ENCODE measurements at places on chromosomes 6 and 20.

DNA sequence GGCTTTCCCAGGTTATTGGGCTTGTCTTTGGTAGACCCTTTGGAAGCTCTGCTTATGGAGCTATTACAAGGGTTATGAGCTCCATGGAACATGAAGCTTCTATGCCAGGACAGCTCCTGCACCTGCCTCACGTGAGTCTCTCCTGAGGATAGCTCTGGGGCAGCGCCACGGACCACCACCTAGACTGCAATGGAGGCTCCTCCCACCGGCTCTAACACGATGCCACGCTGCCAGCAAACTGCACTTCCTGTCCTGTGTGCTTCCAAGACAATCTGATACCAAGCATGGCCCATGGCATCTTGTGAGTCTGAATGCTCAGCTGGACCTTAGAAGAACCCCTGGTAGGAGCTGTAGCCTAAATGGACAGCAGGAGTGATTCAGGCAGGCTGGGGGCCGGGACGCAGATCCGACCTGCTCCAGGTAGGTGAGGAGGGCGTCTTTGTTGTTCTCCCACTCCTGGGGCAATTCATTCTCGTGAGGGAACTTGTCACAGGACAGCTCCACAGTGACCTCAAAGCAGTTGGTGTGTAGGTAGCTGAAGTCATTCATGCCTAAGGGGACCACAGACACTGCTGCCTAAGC, 5.5 kb downstream of the CPXM1 start:
- DNase-seq = no peak

DNA sequence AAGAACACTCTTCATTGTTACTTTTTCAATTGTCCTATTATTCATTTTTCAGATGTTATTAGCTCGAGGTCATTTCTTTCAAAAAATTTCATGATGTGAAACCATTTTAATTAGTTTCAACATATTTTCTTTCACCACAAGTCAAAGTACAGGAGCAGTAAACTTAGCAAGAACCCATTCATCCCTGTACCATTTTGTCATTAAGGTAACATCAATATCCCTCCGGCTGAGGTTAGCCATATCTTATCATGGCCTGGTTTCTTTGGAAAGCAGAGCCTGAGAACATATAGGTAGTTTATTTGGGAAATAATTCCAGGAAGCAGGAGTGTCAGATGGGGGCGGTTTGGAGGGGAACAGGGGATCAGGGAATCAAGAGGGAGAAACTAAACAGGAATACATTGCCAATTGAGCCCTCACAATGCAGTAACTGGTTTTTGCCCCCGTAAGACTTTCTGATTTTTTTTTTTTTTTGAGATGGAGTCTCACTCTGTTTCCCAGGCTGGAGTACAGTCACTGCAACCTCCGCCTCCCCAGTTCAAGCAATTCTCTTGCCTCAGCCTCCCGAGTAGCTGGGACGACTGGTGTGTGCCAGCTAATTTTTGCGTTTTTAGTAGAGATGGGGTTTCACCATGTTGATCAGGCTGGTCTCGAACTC, 83.7 kb downstream of the MKKS start:
- no peak for DNase-seq

- peak; percentile 7 for DNase-seq
These were observed 33.7 kb upstream of the CCND3 start for GRCh38 chr6:41975276-41975675.

- DNase-seq = no peak
These were observed 142.4 kb upstream of the INSM1 start for GRCh38 chr20:20225325-20226043.

GRCh38 chr6:97023982-97024381, 99.5 kb downstream of the KLHL32 start:
- DNase-seq = no peak

DNA sequence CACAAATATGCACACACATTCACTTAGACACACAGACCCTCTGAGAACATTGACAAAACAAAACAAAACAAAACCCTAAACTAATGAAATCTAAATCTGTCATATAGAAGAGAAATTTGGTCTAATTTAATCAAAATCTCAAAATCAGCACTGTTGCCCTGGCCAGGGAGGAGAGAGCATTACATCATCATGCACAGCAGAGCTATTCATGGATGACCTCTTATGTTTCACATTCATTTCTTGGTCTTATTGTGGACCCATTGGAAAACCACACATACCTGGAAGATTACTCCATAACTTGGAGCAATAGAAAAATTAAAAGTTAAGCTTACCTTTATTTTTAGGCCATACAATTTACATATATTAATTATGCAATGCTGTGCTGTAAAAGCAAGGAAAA, 1223.6 kb upstream of the GJE1 start:
- DNase-seq = no peak

GRCh38 chr20:53774461-53775203, 181.0 kb upstream of the ZNF217 start:
- peak; percentile 51 for DNase-seq

DNA sequence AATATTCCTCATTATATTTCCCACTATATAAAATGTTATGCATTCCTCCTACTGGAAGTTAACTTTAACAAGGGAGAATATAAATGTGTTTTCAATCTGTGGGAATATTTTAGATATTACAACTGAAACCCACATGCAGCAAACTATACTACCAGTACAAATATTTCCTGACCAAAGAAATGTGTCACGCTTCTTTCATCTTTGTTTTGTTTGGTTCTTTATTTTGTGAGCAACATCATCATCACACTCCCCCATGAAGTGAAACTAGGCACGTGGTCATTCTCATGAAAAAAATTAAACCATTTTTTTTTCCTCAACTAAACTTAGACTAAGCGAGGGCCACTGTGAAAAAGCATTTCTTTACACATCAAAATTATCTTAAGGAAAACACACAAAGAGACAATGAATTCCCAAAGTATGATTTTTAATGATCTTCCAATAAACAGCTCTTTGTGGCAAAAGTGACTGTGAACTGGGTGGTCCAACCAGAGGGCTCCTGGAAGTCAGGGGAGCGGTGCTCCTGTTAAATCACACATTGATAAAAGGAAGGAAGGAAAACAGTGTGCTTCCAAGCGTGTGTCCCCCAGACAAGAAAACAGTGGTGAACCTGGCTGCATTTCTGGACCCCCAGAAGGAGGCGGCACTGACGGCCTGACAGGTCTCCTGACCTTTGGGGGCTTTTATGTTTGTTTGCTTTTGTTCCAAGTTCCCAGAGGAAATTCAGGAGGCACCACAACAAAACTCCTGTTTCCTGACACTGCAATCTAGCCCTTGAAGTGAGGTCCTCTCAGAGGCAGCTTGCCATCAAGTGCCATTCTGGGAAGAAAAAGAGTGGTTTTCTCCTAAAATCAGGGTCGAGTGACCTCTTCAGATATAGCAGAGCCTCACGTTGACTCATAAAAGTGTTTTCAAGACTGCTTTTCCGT, 166.8 kb upstream of the FOXQ1 start:
- no peak for DNase-seq

DNA sequence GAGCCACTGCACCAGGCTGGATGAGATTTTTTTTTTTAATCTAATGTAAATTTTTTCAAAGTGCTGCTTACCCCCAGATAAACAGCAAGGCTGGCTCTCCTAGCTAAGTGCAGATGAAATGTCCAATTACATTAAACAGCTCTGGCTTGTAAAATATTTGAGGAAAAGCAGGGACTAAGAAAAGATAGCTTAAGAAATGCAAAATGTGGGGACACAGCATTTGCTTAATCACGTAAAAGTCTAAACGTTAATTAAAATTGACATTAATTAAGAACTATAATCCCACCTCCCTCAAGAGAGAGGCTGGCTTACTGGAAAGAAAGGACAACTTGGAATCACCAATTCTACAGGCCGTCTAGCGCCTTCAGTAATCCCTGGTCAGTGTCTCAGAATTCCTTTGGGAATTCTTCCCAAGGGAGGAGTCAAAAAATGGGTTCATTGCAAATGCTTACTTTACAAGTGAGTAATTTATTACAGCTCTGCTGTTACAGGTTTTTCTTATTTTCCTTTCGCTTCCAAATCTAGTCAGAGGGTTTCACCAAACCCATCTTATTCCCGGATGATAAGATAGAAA, 13.6 kb upstream of the MARCKS start:
- DNase-seq = no peak

DNA sequence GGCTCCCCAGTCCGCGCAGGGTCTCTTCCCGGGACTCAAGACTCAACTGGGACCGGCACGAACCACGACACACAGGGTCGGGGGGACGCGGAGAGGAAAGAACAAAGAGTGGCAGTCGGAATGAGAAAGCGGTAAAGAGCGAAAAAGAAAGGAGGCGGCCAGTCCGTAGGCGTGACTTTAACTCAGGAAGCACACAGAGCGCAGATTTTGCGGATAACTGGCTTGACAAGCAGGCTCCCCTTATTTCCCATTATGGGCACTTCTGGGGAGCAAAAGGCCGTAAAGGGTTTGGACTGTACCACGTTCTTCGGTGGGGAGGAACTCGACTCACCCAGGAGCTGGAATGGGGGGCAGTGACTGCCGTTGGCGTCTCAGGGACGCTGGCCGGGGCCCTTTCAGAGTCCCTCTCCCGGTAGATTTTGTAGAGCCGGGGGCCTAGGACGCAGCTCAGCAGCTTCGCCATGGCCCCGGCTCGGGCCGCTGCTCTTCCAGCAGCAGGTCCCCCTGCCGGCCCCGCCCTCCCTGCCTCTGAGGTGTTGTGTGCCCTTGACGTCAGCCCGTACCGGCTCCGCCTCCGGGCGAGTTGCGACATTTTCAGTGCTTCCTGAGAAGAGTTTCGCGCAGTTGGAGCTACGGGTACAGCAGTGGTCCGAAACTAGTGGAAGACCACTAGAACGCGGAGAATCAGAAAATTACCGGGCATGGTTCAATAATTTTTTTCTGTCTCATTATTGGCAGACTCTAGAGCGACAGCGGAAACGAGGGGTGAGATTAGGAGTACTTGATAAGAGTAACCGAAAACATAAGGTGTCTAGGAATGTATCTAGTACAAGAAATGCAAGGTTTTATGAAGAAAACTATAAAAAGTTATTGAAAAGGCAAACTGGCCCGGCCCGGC, at the start of gene ABHD16A:
ABHD16A (minus strand) TSS at position 506 of the 898 bp plus-strand sequence; CDS start at position 463, 43 bp downstream.
- DNase-seq = peak; percentile 99

GRCh38 chr6:8736156-8736895, 301.0 kb upstream of the SLC35B3 start:
- DNase-seq = peak; percentile 6

Data from suppressor macrophage treated with lipopolysaccharide for 1 hour (primary cell).